Cortex of kidney (tissue), 1 donor: ENCODE measurements at places on chromosomes 2 and 18.

GRCh38 chr18:54967786-54968185, 8.5 kb upstream of the CCDC68 start:
- no peak for DNase-seq

DNA sequence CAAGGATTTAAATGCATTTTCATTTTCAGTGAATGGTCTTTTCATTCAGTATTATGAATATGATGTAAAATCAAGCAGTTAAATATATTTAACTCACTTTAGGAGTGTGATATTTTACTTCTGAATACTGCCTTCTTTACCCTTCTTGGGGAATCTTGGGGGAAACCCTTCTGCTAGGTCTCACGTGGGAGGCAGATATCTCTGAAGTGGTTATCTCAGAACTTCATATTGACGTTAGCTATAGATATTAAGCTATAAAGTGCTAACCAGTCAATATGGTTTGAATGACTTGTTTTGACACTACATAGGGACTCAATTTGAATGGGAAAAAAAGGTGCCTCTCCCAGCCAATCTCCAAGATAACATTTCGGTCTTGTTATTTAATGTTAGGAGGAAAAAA, 9.8 kb downstream of the REL start:
- DNase-seq, result no peak

DNA sequence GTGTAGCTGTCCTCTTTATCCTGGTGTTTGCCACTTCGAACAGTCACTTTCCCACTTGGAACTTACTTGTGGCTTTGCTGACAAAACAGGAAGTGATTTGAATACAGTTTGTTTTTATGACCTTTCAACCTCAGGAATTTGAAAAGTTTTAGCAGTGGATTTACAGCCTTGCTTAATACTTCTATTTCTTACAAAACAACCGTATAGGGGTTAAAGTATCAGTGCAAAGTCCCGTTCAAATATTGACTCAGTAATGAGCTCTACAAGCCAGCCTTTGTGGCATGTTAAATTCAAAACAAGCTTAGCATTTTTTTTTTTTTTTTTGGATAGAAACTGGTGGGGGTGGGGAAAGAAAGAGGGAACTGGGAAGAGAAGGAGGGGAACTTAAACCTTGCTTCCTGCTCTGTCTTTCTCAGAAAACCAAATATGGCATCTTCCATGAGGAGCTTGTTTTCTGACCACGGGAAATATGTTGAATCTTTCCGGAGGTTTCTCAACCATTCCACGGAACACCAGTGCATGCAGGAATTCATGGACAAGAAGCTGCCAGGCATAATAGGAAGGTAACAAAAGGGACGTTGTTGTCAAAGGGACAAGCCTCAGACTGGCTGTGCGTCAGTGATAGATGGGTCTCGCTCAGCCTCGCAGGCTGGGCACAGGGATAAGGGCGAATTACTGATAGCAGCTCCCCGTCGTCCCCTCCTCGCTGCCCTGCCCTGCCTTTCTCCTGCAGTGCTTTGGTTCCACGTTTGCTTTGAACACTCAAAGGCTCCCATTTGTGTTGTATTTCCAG, at the start of gene HNMT:
Gene HNMT, plus strand, starts transcription at position 408 of the 793 bp plus-strand sequence. Its CDS starts 19 bp downstream, at position 427.
- no peak for DNase-seq

DNA sequence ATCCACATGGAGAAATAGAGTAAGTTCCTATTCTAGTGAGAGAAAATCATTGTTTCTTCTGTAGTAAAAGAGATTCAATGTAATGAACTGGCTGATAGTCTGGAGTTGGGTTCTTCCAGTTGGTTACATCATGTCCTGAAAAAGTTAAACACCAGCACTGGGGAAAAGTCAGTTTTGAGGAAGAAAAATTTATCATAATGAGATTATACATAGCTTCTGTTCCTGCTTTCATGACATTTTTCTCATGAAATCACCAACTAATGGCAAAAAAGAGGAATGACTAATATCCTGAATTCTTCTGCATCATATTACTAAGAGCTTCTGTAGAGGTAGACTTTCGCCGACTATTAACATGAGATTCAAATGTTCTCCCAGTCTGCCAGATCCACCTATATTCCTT, 69.2 kb upstream of the SLC9A2 start:
- no peak for DNase-seq

GRCh38 chr18:8261651-8262091, 347.6 kb upstream of the RAB12 start:
- DNase-seq, result no peak
